Activated CD4-positive, alpha-beta T cell treated with anti-CD3 and anti-CD28 coated beads, Interleukin-2, amount 10 ng/mL, durations not matched to agents 7 days and 5 days (primary cell): ENCODE measurements at places on chromosomes 12 and 14. TPM values are rescaled to one million over a fixed set of nuclear protein-coding genes. Genes with fewer than 3 reads are reported as not detected.

SMCO2 gene
- 0.46 TPM for total RNA-seq

RND1 gene
- total RNA-seq = 1.1 TPM

SPTLC2 gene
- 64.4 TPM for total RNA-seq

DNA sequence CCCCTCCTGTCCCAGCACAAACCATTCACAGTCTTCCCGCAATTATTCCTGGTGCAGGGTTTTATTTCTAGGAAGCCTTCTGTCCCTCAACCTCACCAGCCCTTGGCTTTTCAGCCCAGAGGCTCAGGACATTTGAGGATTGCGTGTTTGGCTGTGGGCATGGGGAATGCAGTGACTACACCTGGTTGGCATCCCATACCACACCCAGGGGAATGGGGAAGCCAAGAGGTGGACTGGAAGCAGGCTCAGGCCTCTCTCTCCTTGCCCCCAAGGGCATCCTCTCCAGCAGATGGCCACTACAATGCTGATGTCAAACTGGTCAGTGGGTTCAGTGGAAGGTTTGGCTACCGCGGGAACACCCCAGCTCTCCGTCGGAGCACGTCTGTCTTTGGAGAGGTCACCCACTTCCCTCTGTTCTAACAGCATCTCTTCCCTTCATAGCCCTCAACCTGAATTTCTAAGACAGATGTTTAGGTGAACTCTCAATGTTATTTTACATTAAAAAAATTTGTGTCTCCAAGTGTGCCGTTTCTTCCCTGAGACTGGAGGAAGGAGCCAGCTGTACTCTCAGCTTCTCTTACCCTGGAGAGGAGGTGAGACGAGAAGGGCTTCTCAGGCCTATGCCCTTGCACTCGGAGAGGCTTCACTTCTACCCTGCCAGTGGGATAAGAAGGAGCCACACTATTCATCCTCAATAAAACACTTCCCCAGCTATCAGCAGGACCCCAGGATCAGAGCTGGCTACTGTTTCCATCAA, 35.5 kb downstream of the DCAF4 start:
- H3K27ac ChIP-seq = no peak overlapping the region
- H3K27me3 ChIP-seq = no peaks in the 10 kb centered on the region
- H3K4me3 ChIP-seq = no peak overlapping the region
- peaks cover 14% of the 10 kb centered on the region for H3K36me3 ChIP-seq
- peaks cover 17% of the 10 kb centered on the region for H3K4me1 ChIP-seq
- DNase-seq = no peak

GRCh38 chr12:33771889-33772288, 250.4 kb upstream of the ALG10 start:
- H3K27me3 ChIP-seq = no peaks in the 10 kb centered on the region
- DNase-seq = no peak
- H3K4me1 ChIP-seq = no peaks in the 10 kb centered on the region
- no peak overlapping the region for H3K27ac ChIP-seq

DNA sequence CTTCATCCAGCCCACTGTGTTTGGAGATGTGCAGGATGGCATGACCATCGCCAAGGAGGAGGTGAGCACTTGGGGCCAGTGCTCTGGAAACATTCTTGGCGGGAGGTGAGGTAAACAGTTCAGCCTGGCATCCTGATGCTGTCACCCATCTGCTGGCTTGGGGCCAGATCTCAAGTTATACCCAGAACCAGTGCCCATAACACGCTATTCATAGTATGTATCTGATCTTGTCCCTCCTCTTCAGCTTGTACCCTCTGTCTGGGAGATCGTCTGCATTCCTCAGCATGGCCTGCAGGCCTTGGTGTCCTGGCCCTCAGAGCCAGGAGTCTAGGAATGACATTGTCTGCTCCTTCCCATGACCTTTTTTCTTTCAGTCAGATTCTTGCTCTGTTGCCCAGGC, 31.4 kb downstream of the ALDH2 start:
- no peak overlapping the region for H3K27ac ChIP-seq
- no peak for DNase-seq
- H3K4me1 ChIP-seq = no peaks in the 10 kb centered on the region
- H3K36me3 ChIP-seq = no peaks in the 10 kb centered on the region
- no peaks in the 10 kb centered on the region for H3K27me3 ChIP-seq

- no peak for DNase-seq
- H3K27ac ChIP-seq = no peak overlapping the region
- H3K36me3 ChIP-seq = no peaks in the 10 kb centered on the region
Measured at GRCh38 chr12:24191117-24191516, 241.6 kb upstream of the SOX5 start.
